ENCODE measurements at places on chromosomes 7 and 10.

- no peak for DNase-seq
These were observed 44.9 kb upstream of the FAM3C start for GRCh38 chr7:121440857-121441503.

GRCh38 chr10:20955355-20955893 lies 58.3 kb upstream of the NEBL start:
- DNase-seq, result no peak

GRCh38 chr7:127089146-127089545 lies 163.6 kb downstream of the GRM8 start:
- no peak for DNase-seq

GRCh38 chr10:93773120-93773519 lies 15.4 kb downstream of the LGI1 start:
- DNase-seq, result no peak

DNA sequence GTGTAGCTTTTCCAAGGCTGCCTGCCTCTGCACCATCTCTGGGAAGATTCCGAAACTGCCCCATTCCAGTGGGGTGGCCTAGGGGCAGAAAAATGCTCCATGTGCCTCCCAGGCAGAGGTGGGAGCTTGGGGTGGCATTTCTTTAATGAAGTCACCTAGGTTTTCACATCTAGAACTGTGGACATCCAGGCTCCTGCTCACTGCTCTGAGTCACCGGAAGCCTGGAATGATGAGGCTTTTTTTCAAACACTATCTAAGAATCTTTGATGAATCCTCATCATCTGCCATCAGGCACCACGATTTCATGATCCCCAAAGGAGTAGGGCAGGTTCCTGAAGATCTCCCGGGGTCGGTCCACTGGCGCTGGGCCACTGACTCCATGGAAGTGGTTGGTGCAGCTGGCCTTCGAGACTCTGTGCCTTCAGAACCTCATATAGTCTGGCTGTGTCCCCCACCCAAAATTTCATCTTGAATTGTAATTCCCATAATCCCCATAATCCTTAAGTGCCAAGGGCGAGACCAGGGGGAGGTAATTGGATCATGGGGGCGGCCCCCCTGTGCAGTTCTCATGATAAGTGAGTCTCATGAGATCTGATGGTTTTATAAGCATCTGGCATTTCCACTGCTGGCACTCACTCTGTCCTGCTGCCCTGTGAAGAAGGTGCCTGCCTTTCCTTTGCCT lies 37.1 kb downstream of the MTURN start:
- no peak for DNase-seq
